ENCODE measurements at places on chromosomes 2 and 18. TPM values are rescaled to one million over a fixed set of nuclear protein-coding genes. Genes with fewer than 3 reads are reported as not detected.

DNA sequence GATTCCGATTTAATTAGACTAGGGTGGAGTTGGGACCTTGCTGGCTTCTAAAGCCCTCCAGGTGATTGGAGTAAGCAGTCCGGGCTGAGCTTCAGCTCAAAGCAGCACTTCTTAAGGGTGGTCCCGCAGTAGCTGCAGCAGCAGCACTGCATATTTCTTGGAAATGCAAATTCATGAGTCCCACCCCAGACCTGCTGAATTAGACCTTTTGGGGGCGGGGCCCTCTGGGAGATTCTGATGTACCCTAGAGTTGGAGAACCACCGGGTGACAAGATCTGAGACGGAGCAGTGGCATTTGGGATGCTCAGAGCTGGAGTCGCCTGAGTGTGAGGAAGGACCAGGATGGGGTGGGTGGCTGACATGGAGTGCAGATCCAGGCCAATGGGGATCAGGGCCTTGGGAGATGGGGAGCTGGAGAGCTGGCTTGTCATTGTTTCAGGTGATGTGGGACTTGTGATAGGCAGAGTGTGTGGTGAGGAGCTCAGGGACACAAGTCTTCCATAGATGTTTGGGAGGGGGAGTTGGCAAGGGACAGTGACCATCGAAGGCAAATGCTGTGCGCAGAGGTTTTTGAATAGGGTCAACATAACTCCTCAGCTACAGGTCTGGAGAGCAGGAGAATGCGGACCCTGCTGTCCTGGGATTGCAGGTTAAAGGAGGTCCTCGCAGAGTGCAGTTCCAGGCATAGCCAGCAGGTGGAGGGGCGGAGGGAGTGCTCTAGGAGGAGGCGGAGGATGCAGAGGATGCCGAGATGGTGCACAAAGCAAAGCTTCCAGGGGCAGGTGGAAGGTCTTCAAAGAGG is 130.9 kb upstream of the RAB12 start:
- peaks cover 3% of the 10 kb centered on the region for H3K27me3 ChIP-seq
- peak; percentile 23 for DNase-seq
- H3K4me3 ChIP-seq, result no peak overlapping the region
- H3K4me1 ChIP-seq, result no peaks in the 10 kb centered on the region

DNA sequence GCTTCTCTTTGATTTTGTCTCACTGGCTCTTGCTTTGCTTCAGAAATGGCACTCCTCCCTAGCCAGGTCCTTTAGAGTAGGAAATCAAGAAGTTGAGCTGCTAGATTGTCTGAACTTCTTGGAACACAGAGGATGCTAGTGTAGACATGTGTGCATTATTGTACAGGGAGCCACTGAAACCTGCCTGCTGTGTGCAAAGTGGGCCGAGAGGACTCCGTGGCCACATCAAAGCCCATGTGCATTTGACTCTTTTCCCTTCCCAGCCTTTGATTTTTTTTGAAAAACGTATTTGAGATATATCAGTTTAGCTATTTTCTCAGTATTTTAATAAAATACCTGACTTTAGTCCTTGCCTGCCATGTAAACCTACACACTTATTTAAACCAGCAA is 83.1 kb downstream of the TMEM247 start:
- H3K27ac ChIP-seq, result no peak overlapping the region
- H3K4me3 ChIP-seq, result no peak overlapping the region
- H3K27me3 ChIP-seq, result no peaks in the 10 kb centered on the region
- H3K4me1 ChIP-seq, result peaks cover 19% of the 10 kb centered on the region
- no peaks in the 10 kb centered on the region for H3K36me3 ChIP-seq

DNA sequence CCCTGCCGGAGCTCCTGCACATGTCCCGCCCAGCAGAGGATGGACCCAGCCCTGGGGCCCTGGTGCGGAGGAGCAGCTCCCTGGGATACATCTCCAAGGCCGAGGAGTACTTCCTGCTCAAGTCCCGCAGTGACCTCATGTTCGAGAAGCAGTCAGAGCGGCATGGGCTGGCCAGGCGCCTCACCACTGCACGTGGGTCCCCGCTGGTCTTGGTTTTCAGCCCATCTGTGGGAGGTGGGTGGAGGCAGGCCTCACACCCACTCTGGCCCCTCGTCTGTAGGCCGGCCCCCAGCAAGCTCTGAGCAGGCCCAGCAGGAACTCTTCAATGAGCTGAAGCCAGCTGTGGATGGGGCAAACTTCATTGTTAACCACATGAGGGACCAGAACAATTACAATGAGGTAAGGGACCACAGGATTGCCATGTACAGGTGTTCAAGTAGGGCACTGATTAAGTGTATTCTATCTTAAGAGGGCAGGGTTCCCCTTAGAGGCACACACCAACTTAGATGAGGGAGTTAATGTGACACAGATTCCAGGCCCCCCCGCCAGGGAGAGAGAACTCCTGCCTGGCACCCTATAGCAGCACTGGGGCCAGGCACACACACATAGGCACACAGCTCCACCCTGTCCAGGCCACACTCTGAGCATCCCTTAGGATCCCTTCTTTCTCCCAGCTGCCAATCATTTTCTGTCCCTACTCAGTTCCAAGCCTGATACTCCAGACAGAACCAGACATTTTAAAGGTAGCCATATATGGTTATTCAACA is 5.4 kb upstream of the CHRNG start:
- H3K27ac ChIP-seq, result no peak overlapping the region
- H3K36me3 ChIP-seq, result no peaks in the 10 kb centered on the region
- no peak for DNase-seq
- H3K4me1 ChIP-seq, result peaks cover 2% of the 10 kb centered on the region
- H3K27me3 ChIP-seq, result peaks cover 6% of the 10 kb centered on the region

LAMA3 gene
- 0.19 TPM for total RNA-seq

- H3K4me3 ChIP-seq, result peak overlapping the region; percentile 93
- no peak for DNase-seq
- peaks cover 46% of the 10 kb centered on the region for H3K4me1 ChIP-seq
- H3K36me3 ChIP-seq, result peaks cover 31% of the 10 kb centered on the region
- no peaks in the 10 kb centered on the region for H3K27me3 ChIP-seq
- H3K27ac ChIP-seq, result no peak overlapping the region
These were observed 4.1 kb downstream of the TRIB2 start for GRCh38 chr2:12720754-12721378.

DNA sequence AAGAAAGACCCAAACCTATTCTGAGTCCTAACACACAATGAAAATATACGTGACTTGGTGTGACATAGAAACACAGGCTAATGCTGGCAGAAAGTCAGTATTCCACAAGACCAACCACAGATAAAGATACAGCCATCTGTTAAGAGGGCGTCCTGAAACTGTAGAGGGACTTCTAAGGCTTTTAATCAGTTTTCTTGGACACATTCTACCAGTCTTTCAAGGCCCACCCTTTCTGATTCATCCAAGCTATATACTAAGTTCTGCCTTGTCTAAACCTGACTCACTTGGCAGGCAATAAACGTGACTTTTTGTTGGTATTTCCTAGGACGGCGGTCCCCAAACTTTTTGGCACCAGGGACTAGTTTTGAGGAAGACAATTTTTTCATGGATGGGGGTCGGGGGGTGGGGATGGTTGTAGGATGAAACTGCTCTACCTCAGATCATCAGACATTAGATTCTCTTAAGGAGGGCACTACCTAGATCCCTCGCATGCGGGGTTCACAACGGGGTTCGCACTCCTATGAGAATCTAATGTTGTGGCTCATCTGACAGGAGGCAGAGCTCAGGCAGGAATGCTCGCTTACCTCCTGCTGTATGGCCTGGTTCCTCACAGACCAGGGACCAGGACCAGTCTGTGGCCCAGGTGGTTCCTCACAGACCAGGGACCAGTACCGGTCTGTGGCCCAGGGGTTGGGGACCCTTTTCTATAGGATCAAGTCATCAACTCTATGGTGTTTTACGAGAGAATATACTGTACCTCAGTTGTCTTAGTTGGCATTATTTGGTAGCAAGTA is 61.4 kb downstream of the SP3 start:
- H3K27ac ChIP-seq, result no peak overlapping the region
- H3K4me1 ChIP-seq, result no peaks in the 10 kb centered on the region
- peaks cover 30% of the 10 kb centered on the region for H3K36me3 ChIP-seq
- H3K27me3 ChIP-seq, result no peaks in the 10 kb centered on the region
- H3K4me3 ChIP-seq, result no peak overlapping the region

GRCh38 chr18:3463051-3463450 is 13.1 kb downstream of the TGIF1 start:
- peaks cover 19% of the 10 kb centered on the region for H3K4me1 ChIP-seq
- no peak overlapping the region for H3K4me3 ChIP-seq
- no peak for DNase-seq
- H3K27me3 ChIP-seq, result no peaks in the 10 kb centered on the region

- no peaks in the 10 kb centered on the region for H3K36me3 ChIP-seq
- H3K27me3 ChIP-seq, result no peaks in the 10 kb centered on the region
- no peak overlapping the region for H3K4me3 ChIP-seq
- H3K27ac ChIP-seq, result no peak overlapping the region
These were observed 127.7 kb downstream of the DNAH6 start for GRCh38 chr2:84643991-84644390.

DNA sequence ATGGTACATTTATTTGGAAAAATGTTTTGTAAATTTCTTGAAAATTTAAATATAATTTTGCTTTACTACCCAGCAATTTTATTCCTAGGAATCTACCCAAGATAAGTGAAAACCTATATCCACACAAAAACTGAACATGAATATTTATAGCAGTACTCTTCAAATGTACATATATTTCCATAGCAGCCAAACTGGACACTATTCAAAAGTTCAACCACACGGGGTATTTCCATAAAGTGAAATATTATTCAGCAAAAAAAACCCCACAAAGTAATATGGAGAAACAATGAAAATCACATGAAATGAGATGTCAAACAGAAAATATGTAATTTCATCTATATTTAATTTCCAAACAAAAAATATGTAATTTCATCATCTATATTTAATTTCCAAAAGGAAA is 1247.6 kb upstream of the TMEFF2 start:
- H3K4me3 ChIP-seq, result no peak overlapping the region
- no peaks in the 10 kb centered on the region for H3K27me3 ChIP-seq
- H3K36me3 ChIP-seq, result no peaks in the 10 kb centered on the region
- no peak for DNase-seq
- H3K27ac ChIP-seq, result no peak overlapping the region

GRCh38 chr2:159128191-159128590 is 158.3 kb downstream of the WDSUB1 start:
- no peak for DNase-seq
- no peak overlapping the region for H3K4me3 ChIP-seq
- no peaks in the 10 kb centered on the region for H3K36me3 ChIP-seq
- H3K27me3 ChIP-seq, result no peaks in the 10 kb centered on the region
- H3K4me1 ChIP-seq, result peaks cover 19% of the 10 kb centered on the region

- H3K4me1 ChIP-seq, result peaks cover 3% of the 10 kb centered on the region
- no peaks in the 10 kb centered on the region for H3K36me3 ChIP-seq
- no peak overlapping the region for H3K4me3 ChIP-seq
- no peak for DNase-seq
These were observed 8.5 kb downstream of the KLHL30 start for GRCh38 chr2:238146884-238147544.

- H3K4me1 ChIP-seq, result no peaks in the 10 kb centered on the region
- H3K4me3 ChIP-seq, result no peak overlapping the region
- no peak overlapping the region for H3K27ac ChIP-seq
These were observed 255.2 kb upstream of the NRP2 start for GRCh38 chr2:205427112-205427511.

TNS1 gene
- total RNA-seq, result 0.34 TPM

DNA sequence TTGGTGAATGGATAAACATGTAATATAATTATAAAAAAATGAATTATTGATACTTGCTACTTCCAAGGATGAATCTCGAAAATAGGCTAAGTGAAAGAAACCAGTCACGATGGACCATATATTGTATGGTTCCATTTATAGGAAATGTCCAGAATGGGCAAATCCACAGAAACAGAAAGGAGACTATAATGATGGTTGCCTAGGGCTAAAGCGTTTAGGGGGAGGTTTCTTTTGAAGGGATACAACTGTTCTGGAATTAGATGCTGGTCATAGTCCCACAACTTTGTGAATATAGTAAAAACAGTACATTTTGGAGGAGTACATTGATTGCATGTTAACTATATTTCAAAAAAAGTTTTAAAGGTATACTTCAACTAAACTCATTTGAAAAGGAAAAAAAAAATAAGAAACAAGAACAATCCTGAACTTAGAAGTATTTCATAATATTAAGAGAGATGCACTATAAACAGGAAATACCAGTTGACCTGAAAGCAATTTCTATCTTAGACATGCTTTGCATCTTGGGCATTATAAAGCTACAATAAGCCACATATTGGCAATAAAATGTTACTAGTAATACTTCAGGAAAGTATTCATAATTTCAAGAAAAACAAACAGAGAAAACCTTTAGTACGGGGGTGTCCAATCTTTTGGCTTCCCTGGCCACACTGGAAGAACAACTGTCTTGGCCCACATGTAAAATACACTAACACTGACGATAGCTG is 130.0 kb downstream of the C2orf74 start:
- no peak for DNase-seq
- no peak overlapping the region for H3K27ac ChIP-seq
- H3K4me3 ChIP-seq, result no peak overlapping the region
- H3K27me3 ChIP-seq, result no peaks in the 10 kb centered on the region

DNA sequence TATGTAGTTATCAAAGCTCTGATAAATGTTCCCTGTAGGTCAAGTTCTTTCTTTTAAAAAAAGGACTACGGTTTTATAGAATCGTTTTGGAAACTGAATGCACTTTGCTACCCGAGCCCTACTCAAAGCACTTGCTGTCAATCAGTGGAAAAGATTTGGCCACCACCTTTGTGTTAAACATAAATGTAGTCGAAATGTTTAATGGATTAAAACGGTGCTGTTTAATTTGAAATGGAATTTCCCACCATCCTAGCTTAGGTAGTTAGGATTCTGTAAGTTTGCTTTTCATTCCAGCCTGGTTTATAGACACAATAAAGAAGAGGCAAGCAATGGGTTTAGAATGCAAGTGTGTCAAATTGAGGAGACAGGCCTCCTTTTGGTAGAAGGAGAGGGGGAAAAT is 69.4 kb upstream of the MMADHC start:
- H3K27ac ChIP-seq, result no peak overlapping the region
- no peaks in the 10 kb centered on the region for H3K36me3 ChIP-seq
- no peaks in the 10 kb centered on the region for H3K4me1 ChIP-seq
- no peak overlapping the region for H3K4me3 ChIP-seq
- DNase-seq, result no peak

- H3K27ac ChIP-seq, result peak overlapping the region; percentile 28
- peak overlapping the region; percentile 69 for H3K4me3 ChIP-seq
These were observed 1.1 kb downstream of the TMEM18 start for GRCh38 chr2:675982-676646.

Data from CD4-positive, alpha-beta T cell (primary cell).